ENCODE measurements at places on chromosomes 6 and 20. TPM values are rescaled to one million over a fixed set of nuclear protein-coding genes. Genes with fewer than 3 reads are reported as not detected.

DNA sequence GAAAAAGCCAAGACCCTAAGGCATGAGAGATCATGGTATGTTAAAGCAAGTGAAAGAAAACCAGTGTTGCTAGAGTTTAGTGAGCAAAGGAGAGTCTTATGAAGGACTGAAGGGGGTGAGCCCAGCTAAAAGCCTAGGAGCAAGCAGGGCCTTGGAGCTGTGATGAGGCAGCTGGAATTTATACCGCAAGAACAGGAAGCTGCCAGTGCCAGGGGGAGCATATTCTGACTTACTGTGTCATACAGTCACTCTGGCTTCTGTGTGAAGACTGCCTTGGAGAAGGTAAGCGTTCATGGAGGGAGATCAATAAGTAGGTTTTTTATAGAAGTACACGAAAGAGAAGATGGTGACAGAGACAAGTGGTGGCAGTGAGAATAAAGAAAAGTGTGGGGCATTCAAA is 308.9 kb upstream of the THEMIS start:
- no peak for DNase-seq

GRCh38 chr6:109804020-109804419 is 112.9 kb downstream of the FIG4 start:
- no peak for DNase-seq

DNA sequence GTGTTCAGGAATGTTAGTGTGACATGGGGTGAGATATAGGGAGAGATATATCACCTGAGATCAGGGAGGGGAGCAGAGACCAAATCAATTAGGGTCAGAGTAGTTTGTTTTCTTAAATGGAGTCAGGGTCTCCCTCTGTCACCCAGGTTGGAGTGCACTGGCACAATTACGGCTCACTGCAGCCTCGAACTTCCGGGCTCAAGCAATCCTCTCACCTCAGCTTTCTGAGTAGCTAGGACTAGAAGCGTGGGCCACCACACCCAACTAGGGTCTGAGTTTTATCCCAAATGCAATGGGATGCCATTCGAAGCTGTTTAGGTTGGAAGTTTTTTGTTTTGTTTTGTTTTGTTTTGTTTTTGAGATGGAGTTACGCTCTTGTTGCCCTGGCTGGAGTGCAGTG is 3.1 kb upstream of the NCOA3 start:
- DNase-seq: no peak

GRCh38 chr20:1015181-1015580 is 13.1 kb upstream of the RSPO4 start:
- DNase-seq: no peak

- DNase-seq: peak; percentile 66
Observed at GRCh38 chr6:42929821-42930360, 611 bp downstream of the CNPY3 start.

DNA sequence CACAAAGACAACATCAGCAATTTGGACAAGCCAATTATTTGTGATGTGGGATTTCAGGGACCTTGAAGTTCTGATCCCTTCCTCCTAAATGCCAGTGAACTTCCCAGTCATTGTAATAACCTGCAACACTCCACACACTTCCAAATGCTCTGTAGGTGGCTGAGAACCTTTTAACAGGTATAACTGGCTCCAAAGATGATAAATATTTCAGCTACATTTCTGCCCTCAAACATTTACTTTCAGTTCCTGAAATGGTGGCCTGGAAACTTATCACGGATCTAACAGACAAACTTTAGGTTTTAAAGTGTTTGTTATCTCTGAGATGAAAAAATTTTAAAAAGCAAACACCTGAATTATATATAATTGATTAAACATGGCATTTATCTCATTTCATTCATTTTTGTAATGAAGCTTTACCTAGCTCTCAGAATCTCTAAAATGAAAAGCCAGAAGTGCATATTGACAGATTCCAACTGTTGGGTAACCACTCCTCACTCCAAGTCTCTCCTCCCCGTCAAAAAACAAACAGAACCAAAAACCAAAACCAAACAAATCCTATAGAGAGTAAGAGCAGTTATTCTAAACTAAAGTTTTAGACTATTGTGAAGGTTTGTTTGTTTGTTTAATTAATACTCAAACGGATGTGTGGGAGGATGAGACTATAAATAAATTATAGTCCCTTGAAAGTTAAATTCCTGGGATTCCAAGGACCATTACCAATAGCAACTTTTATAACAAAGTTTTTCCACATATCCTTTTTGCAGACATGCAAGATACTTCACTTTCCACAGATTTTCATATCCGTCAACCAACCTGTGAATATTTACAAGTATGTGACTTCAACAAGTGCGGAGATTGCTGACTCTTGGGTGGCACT is 12.4 kb upstream of the KIAA0408 start:
- DNase-seq: no peak

- no peak for DNase-seq
Observed at GRCh38 chr20:25699914-25700313, 3.3 kb upstream of the ZNF337 start.

DNA sequence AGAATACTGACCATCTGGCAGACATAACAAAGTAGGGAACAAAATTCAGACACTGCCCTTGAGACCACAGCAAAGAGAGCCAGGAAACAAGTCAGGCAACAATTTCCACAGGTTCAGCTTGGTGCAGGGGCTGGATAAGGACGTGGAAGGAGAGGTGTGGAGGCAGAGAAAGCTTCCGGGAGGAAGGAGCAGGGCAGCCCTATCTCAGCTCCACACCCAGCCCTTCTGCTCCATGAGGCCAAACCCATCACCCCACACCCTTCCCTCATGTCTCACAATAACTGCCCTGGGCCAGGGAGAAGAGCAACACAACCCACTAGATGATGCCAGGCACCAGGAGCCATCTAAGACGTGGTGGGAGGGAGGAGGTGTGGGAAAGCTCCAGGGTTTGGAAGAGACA is 5.8 kb downstream of the SNHG17 start:
- no peak for DNase-seq

DNA sequence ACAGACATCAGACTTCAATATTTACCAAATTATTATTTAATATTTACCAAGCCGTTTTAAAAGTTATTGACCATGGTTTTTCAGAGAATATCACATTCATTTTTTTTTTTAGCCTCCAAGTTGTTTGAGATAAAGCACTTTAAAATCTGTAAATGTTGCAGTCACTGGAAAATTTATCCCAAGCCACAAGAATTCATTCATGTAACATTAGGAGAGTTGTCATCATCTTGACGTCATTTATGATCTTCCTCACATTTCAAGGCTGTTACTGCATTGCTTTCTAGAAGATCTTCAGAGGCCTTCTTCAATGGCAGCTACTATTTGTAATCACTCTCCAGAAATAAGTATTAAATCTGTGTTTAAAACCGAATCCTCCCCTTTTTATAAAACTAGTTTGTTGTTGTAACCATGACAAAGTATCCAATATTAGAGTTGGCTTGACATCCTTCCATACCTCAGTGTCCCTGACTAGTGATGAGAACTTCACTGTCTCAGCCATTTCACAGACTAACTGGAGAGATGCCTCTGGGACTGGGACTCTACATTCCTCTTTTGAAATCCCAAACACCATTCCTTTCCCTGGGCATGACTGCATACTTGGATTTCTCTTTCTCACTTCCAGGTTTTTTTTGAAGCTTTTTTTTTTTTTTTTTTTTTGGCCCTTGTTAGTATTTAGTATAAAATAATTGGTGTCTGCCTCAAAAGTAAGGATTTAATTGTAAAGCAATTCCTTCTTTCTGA is 100.1 kb downstream of the ZFAND3 start:
- no peak for DNase-seq

DNA sequence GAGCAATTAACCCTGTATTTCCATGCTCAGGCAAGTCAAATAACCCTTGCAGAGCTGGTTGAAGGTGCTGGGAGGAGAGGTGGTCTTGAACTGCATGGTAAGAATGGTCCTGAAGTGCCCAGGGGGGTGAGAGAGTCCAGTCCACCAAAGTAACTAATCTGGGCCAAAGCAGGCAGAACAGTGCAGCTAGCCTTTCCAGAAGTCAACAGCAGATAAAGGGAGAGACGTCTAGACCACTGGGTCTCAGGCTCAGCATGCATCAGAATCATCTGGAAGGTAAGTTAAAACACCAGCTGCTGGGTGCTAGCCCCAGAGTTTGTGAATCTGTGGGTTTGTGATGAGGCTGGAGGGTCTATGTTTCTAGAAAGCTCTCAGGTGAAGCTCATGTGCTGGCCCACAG is 232.3 kb upstream of the ECI2 start:
- no peak for DNase-seq

GRCh38 chr20:53786071-53786444 is 192.4 kb upstream of the ZNF217 start:
- DNase-seq: no peak

GRCh38 chr6:14408446-14408845 is 290.9 kb downstream of the CD83 start:
- no peak for DNase-seq

- DNase-seq: no peak
Observed at GRCh38 chr6:139663996-139664395, 289.5 kb upstream of the CITED2 start.

GRCh38 chr6:161342039-161342438 is 68.2 kb upstream of the AGPAT4 start:
- no peak for DNase-seq

- no peak for DNase-seq
Observed at GRCh38 chr6:54195637-54196036, 84.4 kb downstream of the MLIP start.

- no peak for DNase-seq
Observed at GRCh38 chr6:136378888-136379287, 89.2 kb upstream of the BCLAF1 start.

DNA sequence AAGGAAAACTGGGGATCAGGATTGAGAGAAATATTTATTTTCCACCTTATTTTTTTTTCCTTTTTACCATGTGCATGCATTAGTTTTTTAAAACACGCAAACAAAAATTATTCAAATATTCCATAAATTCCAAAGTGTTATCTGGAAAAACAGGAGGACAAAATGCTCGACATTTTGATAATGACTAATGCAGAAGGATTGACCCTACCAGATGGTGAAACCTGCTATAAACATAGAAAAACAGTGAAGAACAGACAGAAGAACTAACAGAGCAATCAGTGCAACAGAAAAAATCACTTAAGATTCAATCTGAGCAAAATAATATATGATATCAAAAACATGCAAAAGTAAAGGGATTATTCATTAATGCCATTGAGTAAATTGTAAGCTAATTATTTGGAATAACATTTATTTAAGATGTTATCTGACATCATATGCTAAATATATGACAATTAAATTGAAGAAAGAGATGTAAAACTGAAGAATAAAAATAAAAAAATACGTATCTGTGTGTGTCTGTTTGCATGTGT is 218.4 kb downstream of the LMBRD1 start:
- no peak for DNase-seq

- DNase-seq: no peak
Observed at GRCh38 chr6:10418361-10418861, 3.5 kb upstream of the TFAP2A start.

- no peak for DNase-seq
Observed at GRCh38 chr6:119384444-119384843, 34.9 kb upstream of the MAN1A1 start.

DNA sequence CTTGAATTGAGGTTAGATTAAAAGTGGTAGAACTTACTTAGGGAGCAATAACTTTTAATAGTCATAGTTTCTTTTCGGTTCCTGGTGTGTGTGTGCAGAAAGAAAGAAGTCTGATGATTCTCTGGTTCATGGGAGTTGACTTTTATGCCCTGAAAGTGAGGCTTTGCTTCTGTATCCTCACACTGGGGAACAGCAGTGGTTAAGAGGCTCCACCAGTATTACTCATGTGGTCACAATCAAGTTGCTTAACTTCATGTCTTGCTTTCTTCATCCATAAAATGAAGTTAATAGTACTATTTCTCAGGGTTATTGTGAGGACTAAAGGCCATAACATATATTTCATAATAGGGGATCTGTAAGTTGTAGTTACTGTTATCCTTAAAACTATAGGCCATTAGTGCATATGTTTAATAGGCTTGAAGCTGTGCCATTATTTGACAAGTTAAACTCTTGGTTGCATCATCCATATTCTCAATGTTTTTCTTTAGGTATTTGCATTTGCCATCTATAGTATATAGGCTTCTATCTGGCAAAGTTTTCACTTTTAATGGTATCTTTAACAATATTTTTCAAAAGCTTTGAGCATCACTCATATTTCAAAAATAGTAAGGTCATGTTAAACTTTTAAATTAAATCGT is 262.4 kb downstream of the PLCB1 start:
- DNase-seq: no peak

Gene HTR1B
- not detected for total RNA-seq

Gene PAK5
- not detected for total RNA-seq

Gene ENPP1
- total RNA-seq: 0.53 TPM

Gene MCCD1
- not detected for total RNA-seq

Gene BPIFB1
- not detected for total RNA-seq

Gene SAMD3
- 4.6 TPM for total RNA-seq

Gene BACH2
- 101 TPM for total RNA-seq

Gene SLC26A8
- total RNA-seq: 0.44 TPM

Gene RBPJL
- total RNA-seq: not detected

Gene PRRC2A
- total RNA-seq: 260 TPM

Data from activated T-cell treated with anti-CD3 and anti-CD28 coated beads, Interleukin-2, amount 50 U/mL, for 72 hours (primary cell).